Suppressor macrophage (primary cell): ENCODE measurements at places on chromosomes 7 and 10.

- DNase-seq = no peak
Observed at GRCh38 chr7:123640583-123640982, 15.1 kb upstream of the LMOD2 start.

- DNase-seq = no peak
Observed at GRCh38 chr7:86733783-86734182, 90.1 kb downstream of the GRM3 start.

GRCh38 chr7:30970594-30971094, 6.9 kb downstream of the GHRHR start:
- DNase-seq = no peak

DNA sequence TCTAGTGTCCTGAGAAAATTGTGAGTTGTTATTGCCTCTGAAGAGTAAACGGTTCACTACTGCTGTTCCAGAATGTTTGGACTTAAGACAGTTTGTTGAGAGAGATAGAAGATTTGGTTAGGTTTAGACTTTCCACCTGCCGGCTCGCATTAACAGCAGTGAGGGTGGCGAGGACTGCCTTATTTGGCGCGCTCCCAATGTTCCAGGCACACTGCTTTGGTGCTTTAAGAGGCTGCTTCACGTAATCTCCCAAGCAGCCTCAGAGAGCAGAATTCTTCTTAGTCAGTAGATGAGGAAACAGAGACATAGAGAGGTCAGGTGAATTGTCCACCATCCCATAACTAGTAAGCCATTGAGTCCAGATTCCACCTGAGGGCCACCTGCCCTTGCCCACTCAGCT, 41.1 kb downstream of the GLRX3 start:
- no peak for DNase-seq

DNA sequence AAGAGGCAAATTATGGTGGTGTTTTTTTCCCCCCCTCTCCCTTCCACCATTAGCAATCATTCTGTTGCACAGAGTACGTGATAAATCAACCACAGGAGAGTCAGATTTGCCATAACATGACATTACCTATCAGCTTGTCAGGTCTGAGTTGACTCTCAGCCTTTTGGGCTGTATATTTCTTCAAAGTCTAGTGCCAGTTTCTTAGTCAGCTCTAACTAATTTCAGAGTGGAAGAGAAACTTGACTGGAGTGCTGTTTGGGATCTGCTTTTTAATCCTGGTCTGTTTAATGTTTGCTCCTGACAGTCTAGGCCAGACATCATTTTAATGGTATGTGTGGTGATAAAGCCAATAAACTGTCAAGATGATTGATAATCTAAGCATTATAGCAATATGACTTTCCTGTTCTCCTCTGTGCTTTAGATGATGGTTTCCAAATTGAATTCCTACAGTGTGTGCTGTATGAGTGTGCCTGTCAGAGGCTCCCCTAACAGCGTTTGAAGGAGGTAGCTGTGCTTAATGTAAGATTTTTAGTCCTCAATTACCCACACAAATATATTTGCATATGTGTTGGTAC, 76.9 kb downstream of the LRMDA start:
- no peak for DNase-seq

GRCh38 chr10:93115661-93116383, 42.1 kb downstream of the CYP26A1 start:
- DNase-seq = peak; percentile 77

DNA sequence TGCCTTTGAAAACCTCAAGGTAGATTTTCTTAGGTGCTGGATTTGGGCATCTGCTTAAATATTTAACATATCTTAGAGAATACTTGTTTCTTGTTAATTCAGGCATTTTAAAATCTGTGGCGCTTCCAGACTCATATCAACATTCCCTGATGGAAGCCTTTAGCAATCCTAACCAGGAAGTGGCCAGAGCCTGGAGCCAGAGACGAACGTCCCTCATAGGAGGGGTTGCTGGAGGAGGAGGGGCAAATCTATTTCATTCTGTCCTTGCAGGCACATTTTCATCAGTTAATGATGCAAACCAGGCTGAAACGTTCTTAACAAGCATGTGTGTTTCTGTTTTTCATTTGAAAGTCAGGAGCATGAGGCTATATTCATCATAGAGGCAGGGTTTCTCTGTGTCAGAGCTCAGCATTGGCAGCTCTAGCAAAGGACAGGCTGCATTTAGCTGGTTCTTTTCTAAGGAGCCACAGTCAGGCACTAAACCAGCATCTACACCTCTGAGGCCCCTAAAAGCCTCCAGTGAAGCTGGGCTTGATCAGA, 17.8 kb upstream of the IFIT2 start:
- DNase-seq = no peak

DNA sequence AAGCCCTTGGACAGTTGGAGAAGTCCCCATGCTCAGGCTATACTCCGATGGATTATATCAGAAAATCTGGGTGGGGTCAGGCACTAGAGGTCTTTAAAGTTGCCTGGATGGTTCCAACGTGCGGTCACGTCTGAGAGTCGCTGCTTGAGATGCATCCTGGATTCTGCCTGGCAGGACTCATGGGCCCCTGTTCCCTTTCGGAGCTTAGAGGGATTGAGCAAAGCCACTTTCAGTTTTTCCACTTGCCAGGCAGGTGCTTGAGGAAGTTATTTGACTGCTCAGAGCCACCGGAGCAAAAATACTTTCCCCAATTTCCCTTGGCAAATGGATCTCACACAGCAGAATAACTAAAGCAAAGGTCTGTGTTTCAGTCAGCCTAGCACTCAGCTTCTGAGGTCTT, 129.1 kb downstream of the GALNT17 start:
- no peak for DNase-seq

- no peak for DNase-seq
Observed at GRCh38 chr10:65670087-65670486, 1255.7 kb upstream of the LRRTM3 start.

DNA sequence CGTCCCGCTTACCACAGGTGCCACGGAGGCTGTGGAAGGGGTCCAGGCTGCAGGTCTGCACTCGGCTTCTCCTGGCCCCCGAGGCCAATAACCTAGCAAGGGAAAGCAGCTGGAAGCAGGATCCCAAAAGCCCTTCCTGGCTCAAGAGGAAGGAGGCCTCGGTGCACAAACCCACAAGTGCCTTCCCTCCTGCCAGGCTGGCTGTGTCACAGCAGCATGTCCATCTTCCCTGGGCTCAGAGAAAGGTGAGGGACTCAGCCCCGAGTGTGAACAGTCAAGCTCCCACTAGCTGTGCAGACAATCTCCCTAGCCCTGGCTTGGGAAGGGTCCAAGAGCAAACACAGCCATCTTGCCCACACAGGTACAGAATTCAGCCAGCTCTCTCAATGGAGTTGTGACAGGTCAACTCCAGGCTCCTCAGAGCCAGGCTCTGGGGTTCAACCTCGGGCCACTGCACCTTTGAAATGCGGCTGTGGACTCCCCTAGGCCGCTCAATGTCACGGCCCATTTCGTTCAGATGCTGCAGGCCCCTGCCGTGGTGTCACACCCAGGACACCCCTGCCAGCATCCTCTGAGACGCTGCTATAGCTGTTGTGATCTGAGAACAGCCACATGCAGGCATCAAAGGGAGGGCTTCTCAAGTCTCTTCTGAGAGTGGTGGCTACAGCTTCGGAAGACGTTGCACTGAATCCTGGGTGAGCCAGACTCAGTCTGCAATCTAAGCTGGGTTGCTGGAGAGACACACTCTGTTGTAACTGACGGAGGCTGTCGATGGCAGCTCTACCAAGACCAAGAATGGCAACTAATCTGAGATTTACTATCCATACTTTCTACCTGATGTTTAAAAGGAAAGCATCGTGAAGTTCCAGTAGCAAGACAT, 137.9 kb downstream of the DIP2C start:
- no peak for DNase-seq

- DNase-seq = no peak
Observed at GRCh38 chr10:131862548-131862947, 38.3 kb upstream of the PPP2R2D start.

DNA sequence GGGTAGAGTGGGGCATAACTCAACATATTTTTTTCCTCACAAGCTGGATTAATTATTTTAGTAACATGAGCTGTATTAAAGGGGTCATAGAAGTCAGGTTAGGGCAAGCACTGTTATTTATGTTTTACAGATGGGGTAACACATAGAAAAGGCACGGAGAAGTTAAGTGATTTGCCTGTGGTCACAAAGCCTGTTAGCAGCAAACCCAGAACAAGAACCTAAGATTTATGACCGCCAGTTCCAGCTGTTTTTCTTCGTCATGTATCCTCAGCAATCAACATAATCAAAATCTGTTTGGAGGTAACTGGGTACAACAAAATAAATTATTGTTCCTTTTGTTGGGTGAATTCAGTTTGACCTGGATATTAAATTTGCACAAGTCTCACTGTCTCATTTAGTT, 57.2 kb upstream of the BET1 start:
- no peak for DNase-seq

DNA sequence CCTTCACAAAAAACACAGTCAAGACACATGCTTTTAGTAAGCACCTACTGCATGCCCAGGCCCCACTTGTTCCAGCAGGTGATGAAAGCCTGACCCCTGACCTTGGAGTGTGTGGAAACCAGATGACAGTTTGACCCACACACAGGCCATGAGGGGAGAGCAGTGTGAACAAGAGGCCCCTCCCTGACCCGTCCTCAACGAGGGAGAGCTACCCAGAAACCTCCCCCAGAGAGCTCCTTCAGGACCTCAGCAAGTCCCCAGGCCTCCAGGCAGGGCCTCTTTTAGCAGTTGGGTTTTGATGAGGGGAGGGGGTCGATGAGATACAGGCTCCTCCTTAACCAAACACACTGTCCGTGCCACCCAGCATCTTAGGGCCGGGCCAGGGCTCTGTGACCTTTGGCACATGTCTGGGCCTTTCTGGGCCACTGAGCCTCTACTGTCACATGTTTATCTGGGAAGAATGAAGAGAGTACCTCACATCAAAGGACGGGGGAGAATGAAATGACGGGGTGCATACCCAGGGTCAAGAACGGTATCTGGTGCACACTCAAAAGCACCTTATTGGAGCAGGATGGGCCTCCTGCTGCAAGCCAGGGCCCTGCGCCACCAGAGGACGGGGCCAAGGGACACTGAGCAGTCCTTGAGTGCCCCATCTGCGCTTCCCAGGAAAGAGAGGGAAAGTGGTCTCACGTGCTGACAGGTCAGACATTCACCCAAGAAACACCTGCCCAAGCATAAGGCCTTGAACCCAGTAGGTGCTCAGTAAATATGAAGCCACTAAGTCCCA, 202.6 kb upstream of the ZMIZ1 start:
- no peak for DNase-seq

DNA sequence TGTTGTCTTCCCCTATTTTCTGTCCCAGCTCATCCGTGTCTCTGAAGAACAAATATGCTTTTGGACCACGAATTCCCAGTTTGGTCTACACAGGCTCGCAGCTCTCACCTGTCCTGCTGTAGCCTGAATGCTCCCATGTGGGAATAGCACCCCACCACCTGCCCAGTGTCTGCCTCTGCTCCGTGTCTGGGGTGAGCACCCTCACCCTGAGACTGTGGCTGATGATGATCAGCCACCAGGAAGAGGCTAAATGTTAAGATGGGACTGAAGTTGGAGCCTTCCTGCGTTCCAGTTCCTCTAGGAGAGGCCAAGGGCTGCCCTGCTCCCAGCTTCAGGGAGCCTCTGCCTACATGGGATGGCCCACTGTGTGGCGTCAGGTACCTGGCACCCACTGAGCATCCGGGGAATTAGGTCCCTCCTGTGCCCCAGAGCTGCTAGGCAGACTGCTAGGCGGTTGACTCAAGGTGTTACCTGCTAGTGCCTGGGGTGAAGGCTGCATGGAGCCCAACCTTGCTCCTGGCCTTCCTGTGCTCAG, 3.7 kb downstream of the PGAM2 start:
- no peak for DNase-seq

GRCh38 chr10:88130912-88131311, 267.5 kb downstream of the PTEN start:
- no peak for DNase-seq

DNA sequence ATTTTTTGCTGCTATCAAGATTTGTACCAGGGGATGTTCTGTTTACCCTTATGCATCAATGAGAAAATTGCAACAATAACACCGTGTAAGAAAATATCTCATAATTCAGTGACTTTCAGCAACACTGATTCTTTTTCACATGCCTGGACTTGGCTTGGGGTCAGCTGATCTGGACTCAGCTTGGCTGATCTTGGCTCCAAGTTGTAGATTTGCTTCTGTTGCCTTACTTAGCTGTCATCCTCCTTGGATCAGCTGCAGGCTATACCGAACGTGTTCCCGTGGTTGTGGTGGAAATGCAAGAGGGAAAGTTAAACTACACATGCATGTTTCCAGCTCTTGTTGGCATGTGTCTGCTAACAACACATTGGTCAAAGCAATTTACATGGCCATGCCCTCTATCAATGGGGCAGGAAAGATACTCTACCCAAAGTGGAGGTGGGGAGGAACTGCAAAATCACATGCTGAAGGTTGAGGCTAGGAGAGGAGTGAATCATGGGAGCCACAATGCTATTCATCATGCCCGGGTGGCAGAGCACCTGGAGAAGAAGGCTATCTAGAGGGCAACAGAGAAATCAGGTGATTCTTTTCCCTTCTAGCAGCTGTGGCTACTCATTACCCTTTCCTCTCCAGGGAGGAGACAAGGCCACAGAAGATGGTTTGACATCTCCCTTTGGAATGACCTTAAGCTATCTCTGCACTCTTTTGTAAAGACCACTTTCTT, 1276.3 kb upstream of the AUTS2 start:
- DNase-seq = no peak

DNA sequence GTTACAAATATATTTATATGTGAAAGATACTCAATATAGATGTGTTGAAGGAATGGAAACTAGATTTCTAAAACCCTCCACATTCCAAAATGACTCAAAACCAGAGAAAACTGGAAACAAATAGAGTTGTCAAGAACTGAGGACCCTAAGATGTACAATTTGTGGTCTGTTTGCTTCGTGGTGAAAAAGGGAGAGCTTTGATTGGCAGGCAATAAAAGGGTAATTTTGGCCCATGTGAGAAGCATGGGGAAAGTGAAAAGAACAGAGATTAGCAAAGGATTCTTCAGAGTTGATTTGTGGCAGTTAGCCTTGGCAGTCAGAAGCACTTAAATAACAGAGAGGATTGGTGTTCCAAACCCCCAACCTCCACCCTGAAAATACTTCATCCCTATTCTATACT, 37.1 kb upstream of the DKK1 start:
- DNase-seq = no peak

GRCh38 chr10:48501226-48501625, 103.6 kb downstream of the ARHGAP22 start:
- no peak for DNase-seq

DNA sequence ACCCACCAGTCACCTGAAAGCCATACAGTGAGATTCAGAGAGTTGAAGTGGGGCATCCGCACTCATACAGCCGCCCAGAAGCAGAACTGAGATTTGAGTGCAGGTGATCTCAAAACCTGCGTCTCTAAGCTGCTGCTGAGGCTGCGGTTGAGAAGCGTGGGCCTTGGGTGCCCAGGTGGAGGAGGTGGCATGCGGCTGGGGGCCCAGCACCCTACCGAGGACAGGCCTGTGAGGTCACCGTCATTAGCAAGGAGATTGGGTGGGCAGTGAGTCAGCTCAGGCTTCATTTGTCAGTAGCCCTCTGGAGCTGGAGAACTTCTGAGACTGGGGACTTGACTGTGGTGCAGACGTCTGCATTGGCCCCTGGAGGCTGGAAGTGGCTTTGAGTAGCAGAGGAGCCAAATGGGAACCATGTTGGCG, 29.8 kb downstream of the ZMIZ1 start:
- no peak for DNase-seq
